ENCODE measurements at places on chromosomes 11 and 22.

GRCh38 chr11:33320814-33321330, 63.7 kb downstream of the HIPK3 start:
- peak; percentile 43 for DNase-seq

- DNase-seq, result no peak
Observed at GRCh38 chr22:31103899-31104694, 3.3 kb downstream of the SELENOM start.

GRCh38 chr11:1148752-1149180, 9.0 kb upstream of the MUC5AC start:
- DNase-seq, result no peak

DNA sequence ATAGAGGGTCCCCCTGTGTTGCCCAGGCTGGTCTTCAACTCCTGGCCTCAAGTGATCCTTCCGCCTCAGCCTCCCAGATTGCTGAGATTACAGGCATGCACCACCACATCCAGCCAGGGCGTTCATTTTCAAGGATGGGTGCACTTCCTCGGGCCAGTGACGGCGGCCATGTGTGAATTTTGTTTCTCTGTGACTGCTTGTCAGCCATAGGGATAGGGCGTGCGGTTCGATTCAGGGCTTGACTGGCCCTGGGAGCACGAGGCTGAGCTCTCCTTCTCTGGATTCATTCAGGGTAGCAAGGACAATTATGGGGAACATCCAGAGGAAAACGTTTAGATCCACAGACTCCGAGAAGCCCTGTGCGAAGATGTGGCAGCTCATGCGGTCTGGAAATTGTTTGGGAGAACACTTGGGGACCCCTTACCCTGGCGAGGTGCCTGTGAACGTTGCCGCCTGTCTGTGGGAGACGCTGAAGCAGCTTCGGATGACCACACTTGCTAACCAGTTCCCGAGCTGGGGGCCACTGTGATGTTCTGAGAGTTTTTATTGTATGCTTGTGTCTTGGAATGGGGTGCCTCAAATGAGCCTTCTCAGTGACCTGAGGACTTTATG, 2.9 kb downstream of the PTDSS2 start:
- DNase-seq, result no peak

- peak; percentile 16 for DNase-seq
Observed at GRCh38 chr11:99742501-99742900, 721.8 kb downstream of the CNTN5 start.

- DNase-seq, result no peak
Observed at GRCh38 chr11:106415510-106415909, 338.0 kb downstream of the AASDHPPT start.

DNA sequence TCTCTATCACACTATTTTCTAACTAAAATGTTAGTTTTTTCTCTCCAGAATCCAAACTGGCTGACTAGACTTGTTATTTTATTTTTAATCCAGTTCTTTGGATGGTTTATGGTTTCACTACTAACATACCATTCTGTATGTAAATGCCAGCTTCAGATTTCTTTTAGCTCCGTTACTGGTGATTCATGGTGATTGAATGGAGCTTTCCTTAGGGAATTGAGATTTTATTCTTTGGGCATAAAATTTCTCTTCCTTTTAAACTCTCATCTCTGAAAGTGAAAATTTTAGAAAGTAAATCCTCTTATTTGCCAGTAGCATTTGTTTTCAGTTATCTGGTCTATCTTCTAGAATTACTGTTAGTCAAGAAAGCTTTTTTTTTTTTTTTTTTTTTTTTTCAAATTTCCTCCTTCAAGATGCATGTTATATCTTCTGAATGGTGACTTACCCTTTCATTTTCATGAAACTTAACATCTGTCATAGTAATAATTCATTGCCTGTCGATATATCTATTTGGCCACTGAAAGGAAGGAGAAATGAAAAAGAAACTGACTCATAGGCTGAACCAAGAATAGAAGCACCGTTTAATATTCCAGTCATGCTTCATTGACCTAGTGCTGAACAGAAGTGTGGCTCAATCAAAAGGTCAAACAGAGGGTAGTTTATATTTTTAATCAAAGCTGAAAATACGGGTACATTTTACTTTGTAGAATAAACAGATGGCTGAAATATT, 6.4 kb downstream of the ENDOD1 start:
- peak; percentile 85 for DNase-seq

DNA sequence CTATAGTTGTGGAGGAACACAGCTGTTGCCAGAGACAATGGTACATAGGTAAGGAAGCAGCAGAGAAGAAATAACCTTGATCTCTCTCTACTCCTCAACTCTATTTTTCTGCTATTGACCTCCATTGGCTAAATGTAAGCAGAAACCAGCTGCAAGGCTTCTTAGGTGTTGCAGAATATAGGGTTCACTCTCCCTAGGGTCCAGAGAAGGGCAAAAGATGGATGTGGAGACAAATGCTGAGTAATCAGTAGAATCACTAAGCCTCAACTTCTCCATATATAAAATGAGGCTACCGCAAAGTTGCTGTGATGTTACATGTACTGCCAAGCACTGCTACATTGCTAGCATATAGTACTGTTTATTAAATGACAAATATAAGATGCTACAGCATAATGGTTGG, 120.6 kb downstream of the PDE3B start:
- no peak for DNase-seq

DNA sequence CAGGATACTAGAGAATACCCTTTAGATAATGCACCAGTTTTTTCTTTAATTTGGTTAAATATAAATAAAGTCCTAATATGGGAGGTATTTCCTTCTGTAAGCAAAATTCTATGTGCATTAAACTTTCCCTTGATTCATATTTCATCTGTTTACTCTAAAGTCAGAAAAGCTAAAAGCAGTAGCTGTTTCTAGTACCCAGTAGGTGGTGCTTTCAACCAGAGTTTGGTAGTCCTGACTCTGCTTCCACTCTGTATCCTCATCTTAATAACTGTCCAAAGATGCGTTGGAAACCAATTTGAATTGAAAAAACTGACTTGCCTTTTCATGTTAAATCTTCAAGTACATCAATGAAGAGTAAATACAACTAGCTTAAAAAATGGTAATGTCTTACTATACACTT, 1065.2 kb downstream of the JRKL start:
- peak; percentile 16 for DNase-seq

- peak; percentile 18 for DNase-seq
Observed at GRCh38 chr11:23569547-23569946, 709.3 kb upstream of the CCDC179 start.

DNA sequence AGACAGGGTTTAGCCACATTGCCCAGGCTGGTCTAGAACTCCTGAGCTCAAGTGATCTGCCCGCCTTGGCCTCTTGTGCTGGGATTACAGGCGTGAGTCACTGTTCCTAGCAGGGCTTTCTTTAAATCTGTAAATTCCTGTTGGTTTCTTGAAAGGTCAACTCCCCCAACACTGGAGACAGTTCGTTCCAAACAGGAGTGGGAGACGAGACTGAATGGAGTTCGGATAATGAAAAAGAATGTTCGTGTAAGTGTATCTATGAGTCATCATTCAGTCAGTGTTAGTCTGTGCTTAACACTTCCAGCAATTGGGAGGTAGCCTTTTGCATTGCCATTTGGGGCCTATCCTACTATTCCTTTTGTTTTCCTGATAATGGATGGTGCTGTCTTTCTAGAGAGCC, 10.0 kb upstream of the BACE1-AS start:
- DNase-seq, result peak; percentile 88

DNA sequence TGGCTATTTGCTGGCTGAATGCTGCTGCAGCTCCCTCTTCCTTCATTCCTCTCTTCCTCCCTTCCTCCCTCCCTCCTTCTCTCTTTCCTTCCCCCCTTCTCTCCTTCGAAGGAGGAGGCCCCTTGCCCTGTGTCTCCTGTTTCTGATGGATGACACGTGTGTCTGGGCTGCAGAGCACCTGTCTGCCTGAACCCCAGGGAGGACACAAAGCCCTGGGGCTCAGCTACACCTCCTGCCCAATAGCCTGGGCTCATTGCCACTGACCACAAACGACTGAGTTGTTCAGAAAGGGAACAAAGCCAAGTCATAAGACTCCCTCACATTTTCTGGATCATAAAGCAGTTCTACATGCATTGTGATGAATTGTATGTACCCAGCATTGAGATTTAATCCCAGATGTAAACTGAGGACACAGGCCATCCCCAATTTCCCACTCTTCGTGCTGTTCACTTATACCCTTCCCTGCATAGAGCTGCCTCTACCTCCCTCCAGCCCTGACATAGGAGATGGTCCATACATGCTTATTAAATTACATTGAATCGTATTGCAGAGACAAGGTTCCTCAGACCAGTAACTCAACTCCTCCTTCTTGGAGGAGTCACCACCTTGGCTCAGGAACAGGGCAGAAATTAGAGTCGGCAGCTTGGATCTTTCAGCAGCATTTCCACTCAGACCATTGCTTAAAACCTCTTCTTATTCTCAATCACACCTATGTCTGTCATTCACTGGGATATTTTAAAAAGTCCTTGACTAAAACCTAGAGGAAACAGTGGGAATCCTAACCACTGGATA, 1.2 kb downstream of the CSRP3 start:
- DNase-seq, result peak; percentile 76

DNA sequence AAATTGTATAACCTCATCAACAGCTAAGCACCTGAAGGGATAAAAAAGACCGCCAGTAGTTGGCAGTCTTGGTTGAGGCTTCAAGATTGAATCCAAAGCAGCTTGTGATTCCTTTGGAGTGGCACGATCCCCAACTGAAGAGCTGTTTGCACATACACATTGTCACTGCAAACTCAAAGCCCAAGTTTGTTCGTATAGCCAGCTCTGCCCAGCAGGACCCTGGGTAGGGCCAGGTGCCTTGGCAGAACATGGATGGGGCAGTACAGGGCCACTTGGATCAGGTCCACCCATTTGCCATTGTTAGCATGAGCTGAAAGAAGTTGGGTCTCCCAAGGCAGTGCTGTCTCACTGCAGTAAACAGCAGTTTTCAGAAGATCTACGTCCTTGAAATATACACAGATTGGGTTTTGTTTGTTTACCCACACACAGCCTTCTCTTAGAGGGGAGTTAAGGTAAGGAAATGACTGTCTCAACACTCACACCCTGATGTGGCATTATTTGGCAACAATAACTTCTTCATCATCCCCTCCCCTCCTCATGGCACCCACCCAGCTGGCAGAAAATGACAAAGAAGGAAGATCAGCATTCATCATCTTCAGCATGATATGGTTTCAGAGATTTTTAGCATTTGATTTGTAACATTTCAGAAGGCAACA, 132.9 kb downstream of the COMMD9 start:
- DNase-seq, result peak; percentile 44

GRCh38 chr11:47848700-47849155, 578 bp upstream of the NUP160 start:
- DNase-seq, result no peak

DNA sequence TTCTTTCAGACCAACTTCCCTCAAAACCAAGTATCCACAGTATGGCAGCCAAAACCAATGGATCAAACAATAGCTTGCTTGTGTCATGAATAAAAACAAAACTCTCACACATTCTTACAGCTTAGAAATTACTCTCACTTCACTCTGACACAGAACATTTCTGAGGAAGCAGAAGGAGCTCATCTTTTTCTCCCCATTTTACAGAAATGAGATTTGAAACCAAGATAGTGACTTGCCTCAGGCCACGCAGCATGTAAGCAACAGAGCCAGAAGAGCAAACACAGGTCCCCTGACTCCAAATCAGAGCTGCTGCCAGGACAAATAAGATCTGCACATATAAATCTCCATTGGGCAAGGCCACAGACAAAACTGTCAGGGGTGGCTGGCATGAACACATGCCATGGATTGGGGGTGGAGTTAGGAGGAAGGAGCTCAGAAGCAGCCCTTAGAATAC, 64.8 kb downstream of the RAB30 start:
- DNase-seq, result no peak

DNA sequence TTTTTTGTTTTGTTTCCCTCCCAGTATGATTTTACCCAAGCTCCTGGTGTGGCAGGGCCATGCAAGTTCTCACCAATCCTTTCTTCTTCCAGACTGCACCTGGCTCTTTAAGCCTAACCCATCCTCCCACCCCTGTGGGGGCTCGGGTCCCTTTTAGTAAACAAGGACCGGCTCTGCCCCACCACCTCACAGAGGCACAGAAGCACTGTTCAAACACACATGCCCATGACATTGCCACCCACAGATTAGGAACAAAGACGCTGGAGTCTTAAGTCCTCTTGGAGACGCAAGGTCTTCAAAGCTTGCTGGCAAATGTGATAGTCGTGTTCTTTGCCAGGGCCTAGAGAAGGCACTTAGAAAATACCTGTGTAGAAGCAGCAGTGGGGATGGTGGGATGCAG, 18.9 kb downstream of the UQCR10 start:
- DNase-seq, result no peak

GRCh38 chr11:74370123-74370522, 28.1 kb downstream of the PGM2L1 start:
- DNase-seq, result peak; percentile 54

DNA sequence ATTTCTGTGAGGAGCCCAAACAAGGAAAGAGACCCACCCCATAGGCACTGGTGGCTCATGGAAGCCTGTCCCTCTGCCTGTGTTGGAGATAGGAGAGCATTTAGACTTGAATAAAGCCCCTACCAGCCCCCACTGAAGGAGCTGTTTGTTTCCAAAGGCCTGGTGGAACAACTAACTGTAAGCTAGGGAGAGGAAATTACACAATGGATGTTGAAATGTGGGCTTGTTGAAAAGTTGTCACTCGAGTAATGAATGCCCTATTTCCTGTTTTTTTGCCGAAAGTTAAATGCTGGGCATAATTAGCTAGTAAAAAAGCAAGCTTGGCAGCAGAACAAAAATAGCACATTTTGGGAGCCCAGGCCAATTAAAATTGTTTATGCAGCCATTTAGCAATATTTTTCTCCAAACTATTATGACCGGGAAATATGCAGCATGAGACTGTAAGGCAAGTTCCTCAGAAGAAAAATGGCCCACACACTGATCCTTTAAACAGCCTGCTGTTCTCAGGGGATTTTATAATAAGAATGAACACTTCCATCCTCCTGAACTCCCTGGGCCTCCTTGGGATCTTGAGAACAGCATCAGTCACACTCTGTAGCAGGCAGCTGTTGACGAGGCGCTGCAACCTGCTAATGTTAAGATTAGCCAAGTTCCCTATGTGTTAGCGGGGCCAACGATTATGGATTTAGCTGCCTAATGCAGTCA, 38.6 kb upstream of the LMO2 start:
- DNase-seq, result peak; percentile 83
